AG09309 (cell line): ENCODE measurements at places on chromosomes 4 and X.
A peak's percentile ranks its signal among the peaks of the same experiment; 100 is the strongest.

- no peak for DNase-seq
Observed at GRCh38 chrX:78839711-78840110, 92.2 kb downstream of the LPAR4 start.

GRCh38 chrX:94216738-94217137 is 542.7 kb downstream of the FAM133A start:
- DNase-seq, result no peak

- DNase-seq, result no peak
Observed at GRCh38 chr4:121272526-121272925, 108.3 kb downstream of the QRFPR start.

DNA sequence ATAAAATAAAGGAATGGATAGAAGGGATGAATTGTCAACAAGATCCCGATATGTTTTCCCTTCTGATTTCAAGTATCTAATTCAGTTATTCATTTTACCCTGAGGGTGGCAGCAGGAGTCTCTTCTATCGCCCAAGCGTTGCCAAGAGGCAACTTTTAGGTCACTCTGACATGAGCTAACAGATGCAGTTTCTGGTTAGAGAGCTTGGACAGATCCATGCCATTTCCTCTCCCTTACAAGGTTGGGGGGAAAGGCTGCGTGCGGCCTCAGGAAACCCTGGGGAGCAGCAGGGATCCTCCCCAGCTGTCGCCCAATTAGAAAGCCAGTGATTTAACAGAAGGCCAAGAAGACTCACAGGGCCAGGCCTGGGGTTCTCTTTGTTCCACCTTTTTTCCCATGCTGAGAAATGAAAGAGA is 35.3 kb upstream of the WAS start:
- DNase-seq, result peak; percentile 17

DNA sequence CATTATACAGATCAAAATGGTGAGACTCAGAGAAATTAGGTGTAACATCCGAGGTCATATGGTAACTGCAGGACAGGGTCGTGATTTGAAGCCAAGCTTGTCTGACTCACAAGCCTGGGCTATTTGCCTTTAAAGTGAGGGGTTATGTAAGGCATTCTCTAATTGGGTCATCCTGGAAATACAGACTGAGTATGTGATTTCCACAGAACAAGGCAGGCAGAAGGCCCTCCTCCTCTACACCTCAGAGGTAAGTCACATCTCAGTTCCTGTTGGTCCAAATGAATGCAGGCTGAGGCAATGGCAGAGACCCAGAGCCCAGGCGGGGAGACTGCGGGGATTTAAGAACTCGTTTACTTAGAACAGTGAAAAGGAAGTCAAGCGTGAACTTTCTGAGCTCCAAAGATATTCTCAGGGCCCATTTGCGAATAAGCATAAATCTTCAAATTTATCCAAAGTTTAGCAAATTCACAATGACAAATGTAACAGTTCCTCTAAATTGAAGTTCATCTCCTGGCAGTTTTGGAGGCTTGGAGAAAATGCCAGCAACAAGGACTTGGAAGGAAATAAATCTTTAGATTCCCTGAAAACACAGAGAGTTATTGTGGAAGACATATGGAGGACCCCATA is 153.3 kb downstream of the LDB2 start:
- peak; percentile 61 for DNase-seq

GRCh38 chrX:19750028-19750782 is 137.2 kb downstream of the SH3KBP1 start:
- no peak for DNase-seq

DNA sequence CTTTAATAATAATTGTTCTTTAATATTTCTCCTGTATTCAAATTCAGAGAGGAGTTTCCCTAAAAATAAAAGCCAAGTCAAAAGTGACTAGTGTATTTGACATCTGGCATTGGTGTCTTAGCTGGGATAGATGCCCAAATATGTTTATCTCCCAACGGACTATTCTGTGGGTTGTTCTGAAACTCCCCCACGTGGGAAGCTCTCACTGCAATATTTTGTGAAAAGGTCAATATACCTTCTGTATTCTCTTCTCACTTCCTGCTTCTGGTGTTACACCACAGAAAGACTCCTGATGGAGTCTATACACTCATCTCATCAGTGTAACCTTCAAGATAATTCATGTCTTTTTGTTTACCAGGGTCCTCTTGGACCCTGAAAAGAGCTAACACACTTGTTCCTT is 2052.8 kb upstream of the TENM3 start:
- DNase-seq, result no peak

DNA sequence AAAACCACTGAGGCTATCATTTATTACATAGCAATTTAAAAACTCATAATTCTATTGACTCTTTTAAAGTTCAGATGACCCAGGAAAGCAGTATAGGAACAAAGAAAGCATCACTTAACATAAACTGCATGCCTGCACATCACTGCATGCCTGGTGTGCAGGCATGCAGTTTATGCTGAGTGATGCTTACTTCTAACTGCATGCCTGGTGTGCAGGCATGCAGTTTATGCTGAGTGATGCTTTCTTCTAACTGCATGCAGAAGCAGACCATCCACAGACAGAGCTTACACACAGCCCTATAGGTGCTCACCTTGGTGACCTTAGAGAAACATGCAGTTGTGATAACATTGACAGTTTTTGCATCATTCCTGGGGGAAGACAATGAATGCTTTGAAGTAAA is 17.0 kb downstream of the SDAD1 start:
- DNase-seq, result no peak

- no peak for DNase-seq
Observed at GRCh38 chr4:53015681-53016080, 153.6 kb downstream of the RASL11B start.

GRCh38 chr4:36027203-36027602 is 217.1 kb downstream of the ARAP2 start:
- no peak for DNase-seq

DNA sequence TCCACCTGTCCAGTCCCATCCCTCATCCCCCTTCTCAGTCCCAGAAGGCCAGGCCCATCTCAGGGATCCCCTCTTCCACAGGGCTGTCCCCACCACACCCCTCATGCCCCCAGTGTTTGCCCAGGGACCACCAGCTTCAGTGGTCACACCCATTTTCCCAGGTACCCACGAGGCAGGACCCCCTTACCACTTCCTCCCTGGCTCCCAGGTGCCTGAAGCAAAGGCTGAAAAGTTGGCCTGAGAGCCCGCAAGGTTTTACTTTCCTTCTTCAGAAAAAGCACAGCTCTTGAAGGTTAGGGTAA is 7.8 kb downstream of the TMEM271 start:
- DNase-seq, result no peak

DNA sequence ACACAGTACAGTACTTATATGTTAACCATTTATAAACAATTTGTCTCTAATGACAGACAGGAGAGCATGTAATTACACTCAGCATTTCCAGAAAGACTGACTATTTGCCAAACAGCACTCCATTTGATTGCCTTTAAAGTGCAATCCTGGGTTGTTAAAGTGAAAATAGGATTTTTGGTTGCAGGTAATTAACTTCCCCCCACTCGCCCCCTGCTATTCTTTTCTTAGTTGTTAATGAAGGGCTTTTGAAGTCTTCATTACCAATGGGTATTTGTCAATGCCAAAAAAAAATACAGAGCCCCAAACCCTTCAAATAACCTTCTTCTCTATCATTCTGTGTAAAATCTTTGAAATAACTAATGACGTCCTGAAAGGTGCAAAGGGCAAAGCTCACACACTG is 825.6 kb downstream of the STPG2 start:
- no peak for DNase-seq

- no peak for DNase-seq
Observed at GRCh38 chrX:31435592-31435991, 363.8 kb upstream of the FTHL17 start.

DNA sequence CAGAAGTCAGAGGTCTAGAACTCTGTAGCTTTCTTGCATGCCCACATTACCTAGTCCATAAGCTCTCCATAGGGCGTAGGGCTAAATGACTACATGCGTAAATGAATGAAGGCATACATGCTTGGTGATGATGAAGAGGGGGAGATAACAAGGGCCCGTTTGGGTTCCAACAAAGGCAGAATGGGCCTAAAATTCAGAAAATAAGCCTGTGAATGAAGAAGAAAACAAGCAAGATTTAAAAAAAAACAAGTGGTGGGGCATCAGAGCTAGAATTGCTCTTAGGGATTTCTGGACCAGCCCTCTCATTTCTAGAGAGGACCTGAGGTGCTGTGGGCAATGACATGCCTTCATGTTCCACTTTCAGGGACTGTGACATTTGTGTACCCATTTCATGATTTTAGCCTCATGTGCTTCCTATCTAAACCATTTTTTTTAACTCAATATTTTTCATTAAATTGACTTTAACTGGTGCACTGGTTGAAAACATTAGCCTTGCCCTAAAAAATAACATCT is 12.1 kb downstream of the GPRIN3 start:
- no peak for DNase-seq

GRCh38 chr4:141721174-141721573 is 84.8 kb downstream of the IL15 start:
- no peak for DNase-seq

GRCh38 chr4:153764601-153765368 is 5.0 kb upstream of the RNF175 start:
- DNase-seq, result no peak

GRCh38 chr4:152536545-152537182 is 772 bp upstream of the FBXW7 start:
- DNase-seq, result peak; percentile 4

DNA sequence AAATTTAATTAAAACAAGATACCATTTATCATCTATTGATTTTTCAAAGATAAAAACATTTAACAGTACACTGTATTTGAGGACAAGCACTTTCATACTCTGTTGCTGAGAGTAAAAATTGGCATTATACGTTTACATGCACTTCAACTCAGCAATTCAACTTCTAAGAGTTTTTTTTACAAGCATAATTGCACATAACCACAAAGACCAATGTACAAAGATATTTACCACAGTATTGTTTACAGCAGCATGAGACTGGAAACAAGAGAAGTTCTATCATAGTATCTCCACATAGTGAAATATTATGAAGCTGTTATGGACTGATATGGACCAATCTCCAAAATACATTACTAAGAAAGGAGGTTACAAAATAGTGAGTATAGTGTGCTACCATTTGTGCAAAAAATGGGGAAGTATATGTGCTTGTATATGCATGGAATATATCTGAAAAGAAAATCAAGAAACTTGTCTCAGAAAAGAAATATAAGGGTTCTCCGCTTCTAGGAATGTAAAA is 10.9 kb downstream of the GAB3 start:
- DNase-seq, result no peak

- DNase-seq, result no peak
Observed at GRCh38 chrX:18394477-18394876, 30.9 kb upstream of the CDKL5 start.

DNA sequence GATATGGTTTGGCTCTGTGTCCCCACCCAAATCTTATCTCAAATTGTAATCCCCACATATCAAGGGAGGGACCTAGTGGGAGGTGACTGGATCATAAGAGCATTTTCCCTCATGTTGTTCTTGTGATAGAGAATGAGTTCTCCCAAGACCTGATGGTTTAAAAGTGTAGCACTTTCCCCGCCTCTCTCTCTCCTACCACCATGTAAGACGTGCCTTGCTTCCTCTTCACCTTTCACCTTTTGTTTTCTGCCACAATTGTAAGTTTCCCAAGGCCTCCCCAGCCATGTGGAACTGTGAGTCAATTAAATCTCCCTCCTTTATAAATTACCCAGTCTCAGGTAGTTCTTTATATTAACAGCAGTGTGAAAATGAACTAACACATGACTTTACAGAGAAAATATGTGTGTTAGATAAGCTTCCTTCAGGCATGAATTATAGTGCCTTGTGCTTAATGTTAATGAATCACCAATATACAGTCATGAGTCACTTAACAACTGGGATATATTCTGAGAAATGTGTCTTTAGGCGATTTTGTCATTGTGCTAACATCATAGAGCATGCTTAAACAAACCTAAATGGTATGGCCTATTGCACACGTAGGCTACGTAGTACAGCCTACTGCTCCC is 37.9 kb downstream of the PDGFC start:
- DNase-seq, result peak; percentile 64

- DNase-seq, result no peak
Observed at GRCh38 chr4:149584722-149585121, 230.9 kb downstream of the IQCM start.

- no peak for DNase-seq
Observed at GRCh38 chrX:644304-645281, 14.0 kb downstream of the SHOX start.

GRCh38 chr4:147421456-147421855 is 59.4 kb upstream of the EDNRA start:
- DNase-seq, result no peak

- DNase-seq, result peak; percentile 1
Observed at GRCh38 chr4:23789762-23790161, 100.1 kb downstream of the PPARGC1A start.
